ENCODE measurements at places on chromosomes 6 and 20.
A peak's percentile ranks its signal among the peaks of the same experiment; 100 is the strongest.

DNA sequence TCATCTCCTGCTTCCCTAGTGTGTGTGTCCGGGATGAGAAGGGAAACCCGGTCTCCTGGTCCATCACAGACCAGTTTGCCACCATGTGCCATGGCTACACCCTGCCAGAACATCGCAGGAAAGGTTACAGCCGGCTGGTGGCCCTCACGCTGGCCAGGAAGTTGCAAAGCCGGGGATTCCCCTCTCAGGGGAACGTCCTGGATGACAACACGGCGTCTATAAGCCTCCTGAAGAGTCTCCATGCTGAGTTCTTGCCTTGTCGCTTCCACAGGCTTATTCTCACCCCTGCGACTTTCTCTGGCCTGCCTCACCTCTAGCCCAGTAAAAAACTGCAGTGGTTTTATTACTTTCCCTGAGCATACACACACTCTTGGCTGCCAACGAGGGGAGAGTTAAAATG lies 23.9 kb upstream of the C6orf141 start:
- no peak for DNase-seq

DNA sequence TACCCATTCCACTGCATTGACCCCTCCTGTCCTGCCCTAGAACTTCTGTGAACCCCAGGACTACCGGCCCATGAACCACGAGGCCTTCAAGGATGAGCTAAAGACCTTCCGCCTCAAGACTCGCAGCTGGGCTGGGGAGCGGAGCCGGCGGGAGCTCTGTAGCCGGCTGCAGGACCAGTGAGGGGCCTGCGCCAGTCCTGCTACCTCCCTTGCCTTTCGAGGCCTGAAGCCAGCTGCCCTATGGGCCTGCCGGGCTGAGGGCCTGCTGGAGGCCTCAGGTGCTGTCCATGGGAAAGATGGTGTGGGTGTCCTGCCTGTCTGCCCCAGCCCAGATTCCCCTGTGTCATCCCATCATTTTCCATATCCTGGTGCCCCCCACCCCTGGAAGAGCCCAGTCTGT lies 8.7 kb downstream of the CDC25B start:
- no peak for DNase-seq

DNA sequence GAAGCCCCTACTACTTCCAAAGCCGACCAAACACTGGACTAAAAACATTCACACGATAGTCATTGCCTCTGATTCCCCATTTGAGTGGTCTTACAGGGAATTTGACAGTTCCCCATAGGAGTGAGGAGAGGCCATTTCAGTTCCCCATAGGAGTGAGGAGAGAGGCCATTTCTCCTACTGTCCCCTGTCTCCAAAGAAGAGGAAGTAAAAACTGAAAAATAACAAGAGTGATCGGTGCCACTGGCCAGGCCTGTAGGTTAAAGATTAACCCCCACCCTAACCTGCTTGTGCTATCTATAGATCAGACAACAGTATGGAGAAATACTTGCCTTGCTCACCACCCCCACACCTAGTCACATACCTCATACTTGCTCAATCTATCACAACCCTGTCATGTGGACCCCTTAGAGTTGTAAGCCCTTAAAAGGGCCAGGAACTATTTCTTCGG lies 204.0 kb upstream of the MOCS1 start:
- DNase-seq: no peak

DNA sequence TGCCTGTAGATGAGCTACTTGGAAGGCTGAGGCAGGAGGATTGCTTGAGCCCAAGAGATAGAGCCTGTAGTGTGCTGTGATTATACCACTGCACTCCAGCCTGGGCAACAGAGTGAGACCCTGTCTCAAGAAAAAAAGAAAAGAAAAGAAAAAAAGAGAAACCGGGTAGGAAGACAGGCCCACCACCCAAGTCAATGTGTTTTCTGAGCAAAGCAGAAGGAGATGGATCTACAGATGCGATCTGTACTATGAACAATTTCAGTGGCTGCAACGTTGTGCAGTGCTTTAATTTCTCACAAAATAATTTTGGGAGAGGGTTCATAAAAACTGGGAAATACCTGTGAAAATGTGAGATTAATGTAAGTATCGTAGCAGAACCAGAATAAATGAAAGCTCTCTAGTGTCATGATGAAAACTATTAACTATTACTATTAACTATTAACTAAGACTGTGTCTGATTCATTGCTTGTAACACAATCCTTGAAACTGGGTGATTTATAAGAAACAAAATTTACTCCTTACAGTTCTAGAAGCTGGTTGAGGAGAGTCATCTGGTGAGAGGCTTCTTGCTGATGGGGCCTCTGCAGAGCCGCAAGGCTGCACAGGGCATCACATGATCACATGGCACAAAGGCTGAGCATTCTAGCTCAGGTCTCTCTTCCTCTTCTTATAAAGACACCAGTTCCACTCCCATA lies 233.1 kb upstream of the ZNF217 start:
- DNase-seq: peak; percentile 45

- peak; percentile 18 for DNase-seq
Observed at GRCh38 chr6:37433657-37434271, 743 bp downstream of the CMTR1 start.

DNA sequence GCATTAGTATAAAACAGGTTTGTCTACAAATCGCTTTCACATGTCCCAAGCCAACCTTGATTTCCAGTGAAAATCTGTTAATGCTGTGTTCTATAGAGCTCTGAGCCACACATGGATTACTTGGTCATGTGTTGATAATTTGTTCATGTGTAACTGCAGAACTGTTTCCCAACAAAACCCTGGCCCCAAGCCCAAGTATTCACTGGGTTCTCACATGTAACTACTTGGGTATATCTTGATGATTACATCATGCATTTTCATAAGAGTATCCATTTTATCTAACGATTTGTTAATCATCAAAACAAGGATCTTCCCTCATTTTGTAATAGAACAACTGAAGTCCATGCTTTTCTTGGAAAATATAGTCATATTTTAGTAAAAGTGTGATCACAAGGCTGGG lies 657.6 kb downstream of the PRKN start:
- DNase-seq: peak; percentile 48

DNA sequence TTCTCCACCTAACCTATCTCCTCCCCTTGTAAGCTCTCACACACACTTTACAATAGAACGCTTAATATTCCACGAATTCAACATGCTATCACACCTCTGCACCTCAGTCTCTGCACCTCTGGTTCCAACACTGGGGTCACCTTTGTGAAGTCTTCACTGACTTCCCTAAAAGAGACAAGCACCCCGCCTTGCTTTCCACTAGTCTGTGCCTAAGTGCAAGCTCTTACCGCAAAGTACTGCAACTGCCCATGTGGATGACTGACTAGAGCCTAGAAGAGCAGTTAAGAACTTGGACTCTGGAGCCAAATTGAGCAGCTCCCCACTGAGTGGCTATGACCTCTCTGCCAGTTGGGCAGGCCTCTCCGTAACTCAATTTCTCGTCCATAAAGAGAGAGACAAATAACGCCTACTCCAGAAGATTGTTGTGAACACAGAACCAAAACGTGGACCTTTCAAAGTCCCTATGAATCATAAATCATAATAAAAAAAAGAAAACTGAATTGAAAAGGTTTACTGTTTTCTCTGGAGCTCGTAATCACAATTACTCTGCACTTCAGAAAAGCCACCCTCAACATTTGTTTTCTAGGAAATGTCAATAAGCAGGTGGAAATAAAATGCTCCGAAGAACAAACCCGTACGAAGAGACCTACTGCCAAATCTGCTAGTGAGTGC lies 1.2 kb downstream of the IFNGR1 start:
- peak; percentile 75 for DNase-seq

Data from fibroblast of mammary gland (primary cell).